Astrocyte of the cerebellum (primary cell): ENCODE measurements at places on chromosomes 11 and 22.

DNA sequence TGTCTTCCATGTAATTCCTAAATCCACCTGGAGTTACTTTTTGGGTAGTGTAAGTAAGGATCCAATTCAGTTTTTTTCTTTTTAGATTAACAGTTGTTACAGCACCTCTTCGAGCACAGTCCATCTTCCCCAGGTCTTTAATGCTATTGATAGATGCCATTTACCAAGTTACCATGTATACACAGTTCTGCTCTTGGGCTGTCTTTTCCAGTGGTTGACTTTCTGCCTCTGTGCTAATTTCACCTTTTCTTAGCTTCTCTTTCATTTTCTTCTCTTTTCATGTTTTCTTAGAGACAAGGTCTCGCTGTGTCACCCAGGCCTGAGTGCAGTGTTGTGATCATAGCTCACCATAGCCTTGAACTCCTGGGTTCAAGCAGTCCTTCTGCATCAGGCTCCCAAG is 12.0 kb downstream of the ATXN10 start:
- DNase-seq = no peak

DNA sequence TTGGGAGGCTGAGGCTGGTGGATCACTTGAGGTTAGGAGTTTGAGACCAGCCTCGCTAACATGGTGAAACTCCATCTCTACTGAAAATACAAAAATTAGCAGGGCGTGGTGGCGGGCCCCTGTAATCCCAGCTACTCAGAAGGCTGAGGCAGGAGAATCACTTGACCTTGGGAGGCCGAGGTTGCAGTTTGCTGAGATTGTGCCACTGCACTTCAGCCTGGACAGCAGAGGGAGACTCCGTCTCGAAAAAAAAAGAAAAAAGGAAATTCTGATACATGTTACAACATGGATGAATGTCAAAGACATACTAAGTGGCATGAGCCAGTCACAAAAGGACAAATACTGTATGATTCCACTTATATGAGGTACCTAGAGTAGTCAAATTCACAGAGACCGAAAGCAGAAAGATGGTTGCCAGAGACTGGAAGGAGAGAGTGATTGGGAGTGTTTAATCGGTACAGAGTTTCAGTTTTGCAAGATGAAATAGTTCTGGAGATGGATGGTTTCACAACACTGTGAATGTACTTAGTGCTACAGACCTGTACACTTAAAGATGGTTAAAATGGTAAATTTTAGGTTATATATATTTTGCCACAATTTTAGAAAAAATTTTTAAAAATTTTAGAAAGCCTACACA is 92.3 kb downstream of the BLID start:
- DNase-seq = no peak

GRCh38 chr11:24056051-24056450 is 440.8 kb upstream of the LUZP2 start:
- no peak for DNase-seq

DNA sequence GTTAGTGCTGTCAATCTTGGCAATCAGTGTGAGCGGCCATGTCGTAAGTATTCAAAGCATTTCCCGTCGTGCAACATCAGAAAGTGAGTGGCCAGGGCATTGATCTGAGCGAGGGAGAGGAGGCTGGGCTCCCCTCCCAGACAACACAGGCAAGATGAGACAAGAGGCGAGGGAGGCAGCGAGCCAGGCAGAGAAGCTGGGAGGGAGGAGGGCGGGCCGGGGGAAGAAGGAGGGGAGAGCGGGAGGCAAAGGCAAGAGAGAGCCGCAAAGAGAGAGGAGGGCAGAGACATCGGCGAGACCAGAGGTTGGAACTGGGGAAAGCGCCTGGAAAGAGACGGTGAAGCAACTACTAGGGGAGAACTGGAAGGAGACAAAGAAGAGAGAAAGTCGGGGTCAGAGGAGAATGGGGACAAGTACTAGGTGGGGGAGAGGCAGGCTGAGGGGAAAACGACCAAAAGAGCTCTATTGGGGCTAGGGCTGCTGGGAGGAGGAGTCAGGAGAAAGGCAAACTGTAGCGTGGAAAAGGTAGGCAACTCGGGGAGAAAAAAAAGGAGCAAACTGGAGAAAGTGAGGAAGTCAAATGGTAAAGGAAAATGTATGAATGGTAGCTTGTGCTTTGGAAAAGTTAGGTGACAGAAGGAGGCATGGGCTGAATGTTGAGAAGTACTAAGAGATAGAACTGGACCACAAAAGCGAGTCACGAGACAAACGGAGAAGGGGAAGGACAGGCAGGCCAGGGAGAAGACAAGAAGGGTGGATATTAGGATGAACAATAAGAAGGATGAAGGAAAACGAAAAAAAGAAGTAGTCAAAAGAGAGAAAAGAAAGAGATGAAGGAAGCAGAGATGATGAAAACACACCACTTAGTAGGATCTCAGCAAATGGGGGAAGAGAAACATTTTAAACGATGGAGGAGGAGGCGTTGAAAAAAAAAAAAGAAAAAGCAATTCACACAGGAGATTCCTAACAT is 130.5 kb upstream of the C11orf58 start:
- DNase-seq = peak; percentile 42

- no peak for DNase-seq
Observed at GRCh38 chr11:92848578-92848977, 120.9 kb upstream of the MTNR1B start.

- DNase-seq = no peak
Observed at GRCh38 chr11:125273519-125274000, 109.0 kb downstream of the PKNOX2 start.

- DNase-seq = no peak
Observed at GRCh38 chr11:16403851-16404250, 47.5 kb upstream of the SOX6 start.

DNA sequence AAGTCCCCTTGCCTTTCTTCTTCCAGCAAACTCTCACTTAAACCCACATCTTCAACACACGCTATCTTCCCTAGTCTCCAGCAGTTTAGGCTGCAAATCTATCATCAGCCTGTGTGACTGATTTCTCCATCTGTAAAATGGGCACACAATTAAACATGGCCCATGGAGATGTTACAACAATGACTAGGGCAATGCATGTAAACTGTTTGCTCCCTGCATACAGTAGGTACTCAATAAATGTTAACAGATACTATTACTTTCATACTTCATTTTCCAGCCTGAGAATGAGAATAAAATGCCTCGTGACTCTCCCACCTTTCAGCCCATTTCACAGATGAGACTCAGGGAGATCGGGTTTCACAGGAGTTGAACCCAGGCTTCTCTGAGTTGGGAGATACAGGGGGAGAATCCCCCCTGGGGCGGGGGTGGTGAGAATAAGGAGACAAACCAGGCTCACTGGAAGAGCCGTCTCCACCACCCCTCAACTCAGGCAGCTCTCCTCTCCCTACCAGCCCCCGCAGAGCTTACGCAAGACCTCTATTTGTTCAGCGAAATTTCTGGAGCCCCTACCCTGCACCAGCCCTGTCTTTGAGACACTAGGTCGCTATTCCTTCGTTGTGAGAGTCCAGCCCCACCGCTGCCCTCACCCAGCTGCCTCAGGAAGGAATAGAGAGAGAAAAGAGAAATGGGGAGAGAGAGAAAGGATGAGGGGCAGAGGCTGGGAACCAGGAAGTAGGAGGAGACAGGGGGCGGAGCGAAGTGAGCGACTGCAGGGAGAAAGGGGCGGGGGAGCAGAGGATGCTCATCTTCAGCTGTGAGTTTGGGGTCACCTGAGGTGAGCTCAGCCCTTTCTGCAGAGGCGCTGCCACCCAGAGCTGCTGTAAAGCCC is 42.1 kb upstream of the KLHL35 start:
- DNase-seq = no peak

DNA sequence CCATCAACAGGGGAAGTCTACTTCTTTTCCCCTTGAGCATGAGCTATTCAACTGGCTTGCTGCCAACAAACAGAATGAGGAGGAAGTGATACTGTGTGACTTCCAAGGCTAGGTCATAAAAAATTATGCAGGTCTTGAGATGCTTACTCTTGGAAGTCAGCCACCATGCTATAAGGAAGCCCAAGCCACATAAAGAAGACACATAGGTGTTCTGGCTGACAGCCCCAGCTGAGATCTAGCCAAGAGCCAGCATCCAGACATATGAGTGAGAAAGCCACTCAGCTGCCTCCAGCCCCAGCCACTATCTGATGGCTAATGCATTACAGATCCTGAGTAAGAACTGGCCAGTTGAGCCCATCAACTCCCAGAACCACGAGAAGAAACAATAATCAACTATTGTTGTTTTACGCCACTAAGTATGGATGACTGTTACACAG is 31.0 kb upstream of the PPP2R1B start:
- no peak for DNase-seq
